NB4 (cell line): ENCODE measurements at places on chromosomes 6 and 20.

DNA sequence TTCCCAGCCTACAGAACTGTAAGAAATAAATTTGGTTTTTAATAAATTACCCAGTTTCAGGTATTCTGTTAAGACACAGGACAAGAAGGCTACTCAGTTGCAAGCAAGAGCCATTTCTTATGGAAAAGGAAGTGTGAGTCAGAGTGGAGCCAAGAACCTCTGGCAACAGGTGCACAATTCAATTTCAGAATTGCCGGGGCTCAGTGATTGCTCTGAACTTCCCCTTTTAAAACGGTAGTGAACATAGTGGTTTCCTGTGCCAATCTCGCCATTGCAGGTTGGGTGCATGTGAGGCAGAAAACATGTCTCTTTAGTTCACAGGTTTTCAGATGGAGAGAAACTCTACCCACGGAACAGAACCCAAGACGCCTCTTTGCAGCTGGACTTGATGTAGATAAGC is 16.4 kb downstream of the PIGT start:
- DNase-seq: peak; percentile 91

DNA sequence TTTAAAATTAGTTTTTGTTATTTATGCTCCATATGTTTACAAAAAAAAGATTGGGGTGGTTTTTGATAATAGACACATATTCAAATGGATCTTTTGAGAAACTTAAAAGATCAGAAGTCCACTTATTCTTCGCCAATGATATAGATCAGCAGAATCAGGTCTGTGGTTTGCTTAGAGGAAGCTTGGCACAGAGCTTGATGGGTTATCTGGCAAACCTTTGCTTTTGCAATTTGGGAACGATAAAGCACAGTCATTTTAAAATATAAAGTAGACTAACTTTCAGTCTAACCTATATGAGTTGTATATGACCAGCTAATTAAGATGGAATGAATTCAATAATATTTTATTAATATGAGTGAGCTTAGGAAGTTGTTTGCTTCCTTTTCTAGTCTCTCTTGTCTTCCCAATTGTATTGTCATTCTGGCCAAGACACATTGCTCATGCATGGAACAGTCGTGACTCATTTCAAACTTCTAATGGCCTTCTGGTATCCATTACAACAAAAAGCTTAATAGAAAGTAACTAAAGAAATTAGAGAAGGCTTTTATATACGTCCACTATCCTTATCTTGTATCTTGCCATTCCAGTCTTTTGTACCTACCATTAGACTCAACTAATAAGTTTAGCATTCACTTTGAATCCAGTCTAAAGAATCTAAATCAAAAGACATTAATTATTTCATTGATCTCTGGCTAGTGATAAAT is 118.7 kb downstream of the TBX18 start:
- DNase-seq: no peak

DNA sequence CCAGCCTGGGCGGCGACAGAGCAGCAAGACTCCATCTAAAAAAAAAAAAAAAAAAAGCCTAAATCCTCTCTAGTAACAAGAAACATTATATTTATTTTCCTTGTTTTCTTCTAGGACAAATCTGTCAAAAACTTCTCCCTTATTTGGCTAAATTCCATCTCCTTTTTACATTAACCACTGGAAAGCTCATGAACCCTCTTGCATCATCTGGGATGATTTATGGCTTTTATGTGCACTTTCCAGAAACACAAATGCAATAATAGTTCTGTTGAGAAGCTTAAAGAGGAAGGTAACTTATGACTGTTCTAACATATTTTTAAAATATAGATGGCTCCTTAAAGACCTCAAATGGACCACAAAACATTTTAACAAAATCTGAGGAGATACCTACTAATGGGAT is 526.1 kb upstream of the SPTLC3 start:
- no peak for DNase-seq

- peak; percentile 42 for DNase-seq
Observed at GRCh38 chr6:157800420-157801237, 22.4 kb upstream of the SNX9 start.

- peak; percentile 46 for DNase-seq
Observed at GRCh38 chr6:111874025-111874415, 768 bp upstream of the FYN start.

GRCh38 chr6:153976921-153977693 is 61.9 kb upstream of the OPRM1 start:
- DNase-seq: no peak

DNA sequence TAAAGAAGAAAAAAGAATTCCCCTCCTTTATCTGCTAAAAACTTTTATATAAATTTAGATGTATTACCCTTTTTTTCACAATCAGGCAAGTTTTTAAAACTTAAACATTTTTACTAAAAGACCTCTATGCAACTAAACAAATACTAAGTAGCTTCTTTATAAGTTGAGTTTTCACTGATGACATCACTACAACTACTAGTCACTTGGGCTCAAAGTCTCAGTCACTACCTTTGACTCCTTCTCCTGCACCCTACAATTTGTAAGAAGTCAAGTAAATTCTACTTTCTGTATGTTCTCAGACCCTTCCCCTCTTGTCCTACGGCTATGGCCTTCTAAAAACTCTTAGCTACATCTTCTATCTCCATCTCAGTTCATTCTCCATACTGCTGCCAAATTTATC is 11.2 kb downstream of the SUPT3H start:
- DNase-seq: no peak

DNA sequence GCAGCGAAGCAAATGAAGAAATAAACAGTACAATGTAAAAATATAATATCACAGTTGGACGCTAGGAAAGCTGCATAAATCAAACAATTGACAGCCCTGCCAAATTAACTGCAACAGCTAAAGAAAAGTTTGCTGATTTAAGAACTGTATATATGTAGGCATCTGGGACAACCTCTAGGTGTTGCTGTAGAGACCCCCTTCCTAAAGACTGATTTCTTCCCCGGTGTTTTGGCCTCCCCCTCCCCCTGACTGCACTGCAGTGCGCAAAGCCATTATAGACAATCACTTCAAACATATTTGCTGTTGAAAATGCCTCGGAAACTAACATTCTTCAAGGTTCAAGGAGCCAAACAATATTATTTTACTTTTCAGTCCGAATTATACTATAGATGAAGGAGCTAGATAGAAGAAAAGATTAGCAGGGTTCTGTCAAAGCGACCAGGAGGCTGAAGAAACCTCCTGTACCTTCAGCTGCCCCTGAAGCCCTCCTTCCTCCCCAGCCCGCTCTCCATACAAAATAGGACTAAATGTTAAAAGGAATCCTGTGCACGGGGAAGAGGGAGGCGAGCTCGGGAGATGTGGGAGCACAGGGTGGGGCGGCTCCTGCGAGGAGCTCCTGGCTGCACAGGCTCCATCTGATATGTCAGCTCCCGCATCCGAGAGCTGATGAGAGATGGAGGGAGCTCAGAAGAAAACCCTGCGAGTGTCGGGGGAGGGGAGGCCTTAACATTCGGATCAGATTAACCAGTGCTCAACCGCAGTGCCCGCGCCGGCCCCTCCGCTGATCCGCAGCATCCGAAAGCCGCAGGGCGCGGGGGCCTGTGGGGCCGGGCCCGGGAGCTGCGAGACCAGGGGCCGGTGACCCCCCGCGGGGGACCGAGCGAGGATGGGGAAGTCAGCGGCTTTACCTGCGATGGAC is 822 bp downstream of the ELOVL4 start:
- DNase-seq: peak; percentile 41
